ENCODE measurements at places on chromosomes 7 and 10.
A peak's percentile ranks its signal among the peaks of the same experiment; 100 is the strongest.

GRCh38 chr7:46386428-46387399 lies 465.6 kb upstream of the IGFBP3 start:
- DNase-seq: no peak

DNA sequence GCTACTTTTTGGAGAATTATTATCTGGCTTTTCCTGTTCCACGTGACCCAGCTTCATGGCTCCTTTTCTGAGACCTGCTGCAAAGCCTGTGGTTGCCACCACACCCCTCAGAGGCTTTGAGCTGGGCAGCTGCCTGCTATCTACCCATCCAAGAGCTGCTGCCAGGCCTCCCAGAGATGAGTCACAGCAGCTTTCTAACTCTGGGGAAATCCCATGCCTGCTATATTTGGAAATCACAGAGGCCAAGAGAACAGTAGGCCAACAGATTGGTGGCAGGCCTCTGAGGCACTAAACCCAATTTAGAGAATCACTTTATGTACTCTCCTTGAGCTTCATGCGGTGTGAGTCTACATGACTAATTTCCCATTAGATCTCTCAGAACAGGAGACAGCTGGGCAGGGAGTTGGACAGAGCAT lies 35.2 kb downstream of the SGCE start:
- peak; percentile 61 for DNase-seq

DNA sequence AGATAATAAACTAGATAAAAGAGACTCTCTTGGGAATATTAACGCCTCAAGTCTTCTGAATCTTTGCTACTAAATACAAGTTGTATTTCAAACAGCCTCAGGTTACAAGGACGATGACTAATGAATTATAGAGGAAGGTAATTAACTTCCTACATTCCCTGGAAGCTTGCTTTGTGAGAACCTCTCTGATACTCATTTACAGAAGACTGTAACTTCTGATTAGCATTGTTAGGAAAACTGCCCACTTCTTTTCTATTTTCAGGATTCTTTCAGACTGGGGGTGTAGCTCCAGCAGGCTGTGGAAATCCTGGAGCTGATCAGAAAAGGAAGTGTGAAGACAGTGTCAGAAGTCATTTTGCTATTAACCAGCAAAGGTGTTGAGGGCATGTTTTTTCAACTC lies 316.7 kb upstream of the NPSR1 start:
- DNase-seq: no peak

DNA sequence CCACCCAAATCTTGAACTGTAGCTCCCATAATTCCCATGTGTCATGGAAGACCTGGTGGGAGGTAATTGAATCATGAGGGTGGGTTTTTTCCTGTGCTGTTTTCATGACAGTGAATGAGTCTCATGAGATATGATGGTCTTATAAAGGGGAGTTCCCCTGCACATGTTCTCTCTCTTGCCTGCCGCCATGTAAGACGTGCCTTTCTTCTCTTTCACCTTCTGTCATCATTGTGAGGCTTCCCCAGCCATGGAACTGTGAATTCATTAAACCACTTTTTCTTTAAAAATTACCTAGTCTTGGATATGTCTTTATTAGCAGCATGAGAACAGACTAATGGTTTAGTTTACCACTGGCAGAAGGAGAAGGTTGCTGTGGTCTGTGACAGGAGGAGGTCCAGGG lies 111.5 kb upstream of the RAB18 start:
- no peak for DNase-seq

- DNase-seq: no peak
Observed at GRCh38 chr7:86149024-86149665, 494.6 kb upstream of the GRM3 start.

DNA sequence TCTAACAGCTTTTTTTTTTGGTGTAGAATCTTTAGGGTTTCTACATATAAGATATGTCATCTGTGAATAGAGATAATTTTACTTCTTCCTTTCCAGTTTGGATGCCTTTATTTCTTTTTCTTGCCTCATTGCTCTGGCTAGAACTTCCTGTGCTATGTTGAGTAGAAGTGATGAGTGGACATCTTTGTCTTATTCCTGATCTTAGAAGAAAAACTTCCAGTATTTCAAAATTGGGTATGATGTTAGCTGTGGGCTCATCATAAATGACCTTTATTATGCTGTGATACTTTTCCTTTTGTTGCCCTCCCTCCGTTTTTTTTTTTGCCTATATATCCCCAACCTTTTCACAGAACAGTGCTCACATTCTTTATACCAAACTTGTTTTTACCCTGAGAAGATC lies 8.8 kb downstream of the AGK start:
- no peak for DNase-seq

GRCh38 chr7:5594616-5595544 lies 171.2 kb upstream of the TNRC18 start:
- DNase-seq: no peak
